ENCODE measurements at places on chromosomes 7 and 10. TPM values are rescaled to one million over a fixed set of nuclear protein-coding genes. Genes with fewer than 3 reads are reported as not detected.

DNA sequence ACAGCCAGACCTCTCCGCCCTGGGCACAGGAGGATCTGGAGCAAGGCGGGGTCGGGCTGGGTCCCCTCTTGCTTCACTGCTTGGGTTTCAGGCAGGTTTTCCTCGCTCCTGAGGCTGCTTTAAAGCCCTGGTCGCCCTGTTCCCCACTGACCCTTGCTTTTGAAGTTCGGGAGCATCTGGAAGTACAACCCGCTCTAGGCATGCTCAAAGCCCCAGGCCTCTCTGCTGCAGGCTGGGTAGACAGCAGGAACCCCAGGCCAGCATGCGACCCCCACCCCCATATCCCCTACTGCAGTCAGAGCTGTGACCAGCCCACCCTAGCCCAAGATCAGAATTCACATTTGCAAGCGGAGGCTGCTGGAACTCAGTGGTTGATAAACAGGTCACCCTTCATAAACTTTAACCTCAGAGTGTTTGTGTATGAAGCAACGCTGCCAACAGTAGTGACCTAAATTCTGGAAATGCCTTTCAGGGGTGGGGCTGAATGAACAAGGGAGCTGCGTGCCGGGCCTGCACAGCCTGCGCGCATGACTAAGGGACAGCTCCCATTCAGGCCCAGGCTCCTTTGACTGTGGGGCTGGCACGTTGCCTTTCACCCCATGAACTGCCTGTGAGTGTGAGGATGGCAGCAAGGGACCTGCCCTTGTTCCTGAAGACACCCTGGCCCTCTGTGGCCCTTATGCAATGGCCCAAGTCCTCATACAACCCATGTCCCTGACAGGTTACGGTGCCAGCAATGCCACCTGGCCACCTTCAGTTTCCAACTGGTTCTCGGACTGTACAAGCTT, 52.5 kb downstream of the PROSER2 start:
- H3K4me3 ChIP-seq, result no peak overlapping the region
- H3K27me3 ChIP-seq, result no peaks in the 10 kb centered on the region
- no peak for DNase-seq
- H3K27ac ChIP-seq, result peak overlapping the region; percentile 57
- H3K36me3 ChIP-seq, result no peaks in the 10 kb centered on the region
- H3K4me1 ChIP-seq, result peaks cover 6% of the 10 kb centered on the region

- no peak overlapping the region for H3K4me3 ChIP-seq
- H3K36me3 ChIP-seq, result no peaks in the 10 kb centered on the region
- H3K27me3 ChIP-seq, result no peaks in the 10 kb centered on the region
These were observed 102.8 kb downstream of the PRKG1 start for GRCh38 chr10:51176976-51177695.

- no peak for DNase-seq
- no peaks in the 10 kb centered on the region for H3K27me3 ChIP-seq
These were observed 75.6 kb downstream of the ENTPD1 start for GRCh38 chr10:95831515-95831914.

DNA sequence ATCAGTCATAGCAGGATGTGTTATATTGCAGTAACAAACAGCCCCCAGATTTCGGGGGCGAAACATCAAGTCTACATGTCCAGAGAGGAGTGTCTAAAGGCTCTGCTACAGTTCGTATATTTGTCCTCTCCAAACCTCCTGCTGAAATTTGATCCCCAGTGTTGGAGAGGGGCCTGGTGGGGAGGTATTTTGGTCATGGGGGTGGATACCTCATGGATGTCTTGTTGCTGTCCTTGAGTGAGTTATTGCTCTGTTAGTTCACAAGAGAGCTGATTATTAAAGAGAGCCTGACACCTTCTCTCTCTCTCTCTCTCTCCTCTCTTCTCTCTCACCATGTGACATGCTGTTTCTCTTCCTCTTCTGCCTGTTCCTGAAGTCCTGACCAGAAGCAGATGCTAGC, 343.7 kb downstream of the TCERG1L start:
- no peak overlapping the region for H3K4me3 ChIP-seq
- no peaks in the 10 kb centered on the region for H3K27me3 ChIP-seq
- H3K4me1 ChIP-seq, result no peaks in the 10 kb centered on the region

GRCh38 chr7:124781907-124782734, 16.5 kb upstream of the GPR37 start:
- DNase-seq, result no peak
- no peak overlapping the region for H3K27ac ChIP-seq
- no peaks in the 10 kb centered on the region for H3K4me1 ChIP-seq
- no peaks in the 10 kb centered on the region for H3K27me3 ChIP-seq

DNA sequence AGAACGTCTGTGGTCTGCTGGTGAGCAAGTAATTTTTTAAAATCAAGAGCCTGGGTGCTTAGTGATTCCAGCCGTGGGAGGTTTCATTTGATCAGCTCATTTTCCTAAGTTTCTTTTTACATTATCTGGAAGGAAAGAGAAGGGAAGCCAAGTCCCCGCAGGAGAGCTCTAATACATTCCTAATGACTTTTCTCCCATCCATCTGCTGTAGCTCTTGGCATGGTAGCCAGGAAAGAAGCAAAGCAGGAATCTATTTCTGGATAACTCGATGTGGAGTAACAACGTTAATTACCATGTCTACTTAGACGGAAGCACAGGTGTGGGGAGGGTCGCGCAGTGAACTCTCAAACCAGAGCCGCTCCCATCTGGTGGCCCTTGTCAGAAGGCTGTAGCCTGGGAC, 121.9 kb downstream of the PAXIP1 start:
- no peaks in the 10 kb centered on the region for H3K27me3 ChIP-seq
- no peaks in the 10 kb centered on the region for H3K4me1 ChIP-seq
- DNase-seq, result no peak
- no peak overlapping the region for H3K27ac ChIP-seq

The PNLIPRP2 gene
- 0.79 TPM for total RNA-seq

The NODAL gene
- total RNA-seq, result 71.0 TPM
